ENCODE measurements at places on chromosomes 16 and 17.
A peak's percentile ranks its signal among the peaks of the same experiment; 100 is the strongest.

- no peak for DNase-seq
Observed at GRCh38 chr16:85579191-85579590, 33.9 kb upstream of the GSE1 start.

DNA sequence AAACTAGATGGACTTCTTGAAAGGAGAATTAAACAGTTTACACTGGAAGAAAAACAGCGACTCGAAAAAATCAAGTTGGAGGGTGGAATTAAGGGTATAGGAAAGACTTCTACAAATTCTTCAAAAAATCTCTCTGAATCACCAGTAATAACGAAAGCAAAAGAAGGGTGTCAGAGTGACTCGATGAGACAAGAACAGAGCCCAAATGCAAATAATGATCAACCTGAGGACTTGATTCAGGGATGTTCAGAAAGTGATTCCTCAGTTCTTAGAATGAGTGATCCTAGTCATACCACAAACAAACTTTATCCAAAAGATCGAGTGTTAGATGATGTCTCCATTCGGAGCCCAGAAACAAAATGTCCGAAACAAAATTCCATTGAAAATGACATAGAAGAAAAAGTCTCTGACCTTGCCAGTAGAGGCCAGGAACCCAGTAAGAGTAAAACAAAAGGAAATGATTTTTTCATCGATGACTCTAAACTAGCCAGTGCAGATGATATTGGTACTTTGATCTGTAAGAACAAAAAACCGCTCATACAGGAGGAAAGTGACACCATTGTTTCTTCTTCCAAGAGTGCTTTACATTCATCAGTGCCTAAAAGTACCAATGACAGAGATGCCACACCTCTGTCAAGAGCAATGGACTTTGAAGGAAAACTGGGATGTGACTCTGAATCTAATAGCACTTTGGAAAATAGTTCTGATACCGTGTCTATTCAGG lies 85.0 kb downstream of the C17orf58 start:
- DNase-seq, result no peak

DNA sequence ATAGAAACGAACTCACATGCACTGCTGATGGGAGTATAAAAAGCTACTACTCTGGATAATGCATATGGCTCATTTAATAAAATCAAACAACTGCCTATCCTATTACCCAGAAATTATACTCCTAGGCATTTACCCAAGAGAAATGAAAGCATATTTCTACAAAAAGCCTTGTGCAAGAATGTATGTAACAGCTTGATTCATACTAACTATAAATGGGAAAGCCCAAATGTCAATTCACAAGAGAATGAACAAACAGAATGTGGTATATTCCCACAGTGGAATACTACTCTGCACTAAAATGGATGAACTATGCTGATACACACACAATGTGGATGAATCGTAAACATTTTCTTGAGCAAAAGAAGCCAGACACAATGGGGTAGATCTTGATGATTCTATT lies 38.4 kb downstream of the KIAA0753 start:
- DNase-seq, result no peak

- no peak for DNase-seq
Observed at GRCh38 chr16:4617880-4618279, 3.2 kb upstream of the UBALD1 start.

DNA sequence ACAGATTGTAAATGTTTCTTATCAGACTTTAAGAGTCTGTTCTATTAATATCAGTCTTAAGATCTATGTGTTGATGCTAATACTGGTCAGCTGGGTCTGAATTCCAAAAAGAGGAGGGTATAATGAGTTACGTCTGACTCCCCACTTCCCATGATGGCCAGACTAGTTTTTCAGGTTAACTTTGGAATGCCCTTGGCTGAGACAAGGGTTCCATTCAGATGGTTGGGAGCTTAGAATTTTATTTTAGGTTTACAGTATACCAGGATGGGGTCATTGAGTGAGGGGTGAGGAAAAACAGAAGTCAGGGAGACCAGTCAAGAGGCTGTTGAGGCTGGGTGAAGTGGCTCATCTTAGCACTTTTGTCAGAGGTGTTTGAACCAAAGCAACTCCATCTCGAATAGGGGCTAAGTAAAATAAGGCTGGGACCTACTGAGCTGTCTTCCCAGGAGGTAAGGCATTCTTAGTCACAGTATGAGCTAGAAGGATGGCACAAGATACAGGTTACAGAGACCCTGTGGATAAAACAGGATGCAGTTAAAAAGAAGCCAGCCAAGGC lies 2.9 kb upstream of the TMEM231 start:
- no peak for DNase-seq

DNA sequence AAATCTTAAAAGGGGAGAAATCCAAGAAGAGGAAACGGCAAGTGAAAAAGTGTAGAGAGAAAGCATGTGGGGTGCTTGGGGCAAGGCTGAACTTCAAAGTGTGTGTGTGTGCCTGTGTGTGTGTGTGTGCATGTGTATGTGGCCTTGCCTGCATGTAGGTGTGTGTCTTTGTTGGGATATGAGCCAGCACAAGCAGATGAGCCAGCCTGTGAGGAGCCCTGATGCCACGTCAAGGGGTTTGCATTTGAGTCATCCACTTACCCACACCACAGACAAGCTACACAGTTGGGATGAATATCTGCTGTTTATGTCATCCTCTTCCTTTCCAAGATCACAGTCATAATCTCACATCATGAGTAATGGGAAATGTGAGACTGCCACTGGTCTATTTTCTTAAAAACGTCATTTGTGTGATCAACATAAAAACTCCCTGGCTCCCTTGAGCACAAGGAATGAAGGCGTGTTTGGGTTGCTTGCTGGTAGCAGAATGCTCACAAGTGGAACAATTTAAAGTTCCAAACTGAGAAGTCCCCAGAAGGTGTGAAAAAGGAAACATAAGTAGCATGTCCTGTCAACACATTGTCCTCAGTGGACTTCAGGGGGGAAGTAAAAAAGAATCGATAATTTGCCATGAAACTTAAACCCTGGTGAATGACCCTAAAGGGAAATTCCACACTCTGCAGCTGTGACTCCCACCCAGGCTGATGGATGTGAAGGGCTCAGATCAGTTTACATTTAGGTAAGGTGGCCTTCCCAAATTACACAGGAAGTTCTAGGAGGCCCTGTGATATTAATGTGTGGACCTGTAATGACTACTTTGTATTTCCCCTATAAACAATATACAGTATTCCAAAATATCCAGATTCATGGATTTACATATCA lies 14.7 kb downstream of the KCTD19 start:
- peak; percentile 99 for DNase-seq

DNA sequence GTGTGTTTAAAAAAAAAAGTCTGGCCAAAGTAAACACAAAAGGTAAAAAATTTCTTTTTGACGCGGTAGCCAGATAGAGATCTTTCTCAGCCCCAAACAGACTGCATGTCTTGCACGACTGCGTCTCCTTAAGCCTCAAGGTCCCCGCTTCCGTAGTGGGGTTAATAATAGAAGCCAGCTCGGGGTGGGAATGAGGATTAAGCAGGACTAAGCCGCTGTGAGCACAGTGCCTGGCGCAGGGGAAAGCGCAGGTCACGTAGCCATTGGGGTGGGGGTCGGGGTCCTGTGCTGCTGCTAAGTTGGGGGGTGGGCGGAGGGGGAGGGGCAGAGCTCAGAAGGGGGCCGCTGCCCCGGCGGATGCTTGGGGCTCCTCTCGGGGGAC lies 521 bp downstream of the GGA2 start:
- DNase-seq, result peak; percentile 61

GRCh38 chr16:12132290-12132689 lies 155.8 kb downstream of the SNX29 start:
- no peak for DNase-seq

- no peak for DNase-seq
Observed at GRCh38 chr16:80060470-80060869, 459.9 kb upstream of the MAF start.

- DNase-seq, result peak; percentile 55
Observed at GRCh38 chr17:2710803-2711607, 559 bp downstream of the CLUH start.

DNA sequence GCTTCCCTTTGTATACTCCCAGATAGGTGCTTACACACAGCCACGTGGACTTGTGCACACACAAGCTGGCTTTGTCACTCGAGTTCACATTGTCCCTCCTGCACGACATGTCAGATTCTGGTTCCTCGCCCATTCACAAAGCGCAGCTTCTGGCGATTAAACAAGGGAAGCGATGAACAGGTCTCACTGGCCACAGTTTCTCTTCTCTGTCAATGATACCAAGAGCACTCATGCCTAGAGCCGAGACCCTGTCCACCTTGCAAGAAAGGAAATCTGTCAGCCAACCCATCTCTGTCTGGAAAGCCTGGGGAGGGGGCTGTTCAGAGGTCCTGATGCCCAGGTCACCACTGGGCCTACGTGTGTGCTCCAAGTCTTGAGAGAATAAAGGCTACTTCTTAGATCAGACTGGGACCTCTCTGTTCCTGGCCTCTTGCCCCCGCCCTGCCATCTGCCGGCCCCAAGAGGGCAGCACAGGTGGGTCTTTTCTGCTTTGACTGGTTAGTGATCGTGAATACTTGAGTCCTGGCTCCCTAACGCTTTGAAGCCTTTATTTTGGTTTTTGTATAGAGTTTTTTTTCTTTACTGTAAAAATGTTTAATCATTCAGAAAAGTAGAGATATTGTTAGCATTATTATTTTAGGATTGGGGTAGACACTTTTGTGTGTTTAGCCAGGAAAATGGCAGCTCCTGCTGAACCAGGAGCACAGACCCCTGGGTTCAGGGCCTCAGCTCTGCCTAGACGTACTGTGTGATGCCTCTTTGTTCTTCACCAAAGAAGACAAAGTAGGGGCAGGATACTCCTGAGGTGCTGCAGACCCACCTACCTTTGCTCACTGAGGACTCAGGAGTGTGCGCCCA lies 104.7 kb downstream of the MRM1 start:
- DNase-seq, result peak; percentile 67

DNA sequence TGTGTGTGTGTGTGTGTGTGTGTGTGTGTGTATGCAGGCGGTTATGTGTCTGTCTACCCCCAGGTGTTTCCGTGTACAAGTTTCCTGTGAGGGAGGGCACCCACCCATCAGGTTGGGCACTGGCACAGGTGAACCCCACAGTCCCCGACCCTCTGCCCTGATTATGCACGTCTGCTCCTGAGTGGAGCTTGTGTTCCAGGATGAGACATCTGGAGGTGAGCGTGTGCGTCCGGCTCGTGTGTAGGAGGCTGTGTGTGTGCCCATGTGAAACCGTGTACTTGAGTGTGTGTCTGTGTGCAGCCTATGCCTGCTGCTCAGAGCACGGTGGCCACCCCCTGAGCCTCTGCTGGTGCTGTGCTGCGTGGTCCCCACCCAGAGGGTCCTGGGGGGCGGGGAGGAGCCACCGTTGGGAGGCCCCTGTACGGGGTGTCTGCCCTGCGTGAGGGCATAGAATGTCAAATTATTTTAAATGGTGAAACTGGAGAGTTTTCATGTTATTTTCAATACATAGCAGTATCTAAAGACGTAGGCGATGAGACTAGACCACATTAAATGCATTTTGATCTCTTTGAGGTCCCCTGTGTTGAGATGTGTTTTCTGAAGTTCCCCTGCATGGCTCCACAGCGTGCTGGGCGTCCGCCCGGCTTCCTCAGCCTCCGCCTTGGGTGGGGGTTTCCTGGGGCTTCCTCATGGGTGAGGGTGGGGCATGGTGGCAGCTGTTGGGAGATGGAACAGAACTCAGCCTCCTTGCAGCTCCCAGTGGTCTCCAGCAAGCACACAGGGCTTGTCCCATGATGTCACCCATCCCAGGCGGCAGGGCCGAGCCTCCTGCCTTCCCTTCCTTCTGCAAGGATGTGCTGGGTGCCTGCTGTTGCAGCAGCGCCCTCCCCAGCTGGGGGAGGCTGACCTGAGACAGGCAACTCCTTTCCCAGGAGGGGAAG lies 43.4 kb downstream of the KCNJ12 start:
- DNase-seq, result no peak

GRCh38 chr16:83004868-83005652 lies 378.3 kb downstream of the CDH13 start:
- no peak for DNase-seq
